ENCODE measurements at places on chromosomes 11 and 22. TPM values are rescaled to one million over a fixed set of nuclear protein-coding genes. Genes with fewer than 3 reads are reported as not detected.

Gene TMEM151A
- 0.39 TPM for total RNA-seq

Gene TEX54
- total RNA-seq = not detected

Gene ARAP1
- 20.4 TPM for total RNA-seq

Gene GRM5
- total RNA-seq = under 0.01 TPM

Gene FAT3
- total RNA-seq = 1.3 TPM

Gene ABTB2
- total RNA-seq = 3.2 TPM

Gene CRYBB2
- total RNA-seq = not detected

Gene CCND1
- 194 TPM for total RNA-seq

Gene KCNJ1
- not detected for total RNA-seq

Gene LINC01488
- not detected for total RNA-seq

Gene KCNJ11
- not detected for total RNA-seq

Gene PRODH
- total RNA-seq = not detected

Gene NEU3
- 5.9 TPM for total RNA-seq

Gene GPHA2
- not detected for total RNA-seq

Gene CALCA
- total RNA-seq = not detected

Gene SLC22A12
- not detected for total RNA-seq

Gene PYGM
- not detected for total RNA-seq

Gene SLC7A4
- total RNA-seq = not detected

Gene DRD4
- not detected for total RNA-seq

Gene OR51I1
- total RNA-seq = not detected

Gene PHETA2
- total RNA-seq = 5.2 TPM

Gene P4HA3
- total RNA-seq = 7.7 TPM

Gene SCGB1C1
- not detected for total RNA-seq

Gene APOL3
- total RNA-seq = 14.1 TPM

Gene OR52L1
- total RNA-seq = not detected

Gene CECR2
- 0.12 TPM for total RNA-seq

Gene MUC5AC
- total RNA-seq = not detected

Gene DDI1
- not detected for total RNA-seq

Gene CRACR2B
- 1.8 TPM for total RNA-seq

Gene WNT7B
- 17.3 TPM for total RNA-seq

Gene C22orf42
- not detected for total RNA-seq

Gene MS4A7
- not detected for total RNA-seq

Gene C11orf91
- not detected for total RNA-seq

Gene LMNTD2
- total RNA-seq = 0.24 TPM

Gene RANBP1
- 684 TPM for total RNA-seq

Gene SOX10
- 3.2 TPM for total RNA-seq

Gene APOBEC3C
- 11.2 TPM for total RNA-seq

Gene CARD18
- not detected for total RNA-seq

Gene SAMM50
- 45.6 TPM for total RNA-seq

Gene SYT12
- total RNA-seq = under 0.01 TPM

Gene ASPHD2
- 1.4 TPM for total RNA-seq

Gene TEX12
- 0.29 TPM for total RNA-seq

Gene SCO2
- total RNA-seq = 5.0 TPM

Gene GAL3ST1
- total RNA-seq = not detected

Gene C22orf31
- total RNA-seq = not detected

Gene C11orf86
- total RNA-seq = not detected

Gene SLC22A6
- not detected for total RNA-seq

Gene FIBIN
- not detected for total RNA-seq

Gene PIWIL4
- 0.78 TPM for total RNA-seq

Measured in RPMI7951 (cell line).